Esophagus (tissue), 2 donors: ENCODE measurements at places on chromosomes 2 and 18. TPM values are rescaled to one million over a fixed set of nuclear protein-coding genes. Genes with fewer than 3 reads are reported as not detected.

The RAPGEF4 gene
- 3.1 TPM for polyA plus RNA-seq

The SLC4A3 gene
- polyA plus RNA-seq, result 2.0 TPM

The ADAM23 gene
- polyA plus RNA-seq, result 2.3 TPM

The FAM237A gene
- not detected for polyA plus RNA-seq

The KCNJ13 gene
- not detected for polyA plus RNA-seq

The CBLN2 gene
- not detected for polyA plus RNA-seq

The NDC80 gene
- polyA plus RNA-seq, result 9.1 TPM

The ST6GAL2 gene
- 1.1 TPM for polyA plus RNA-seq

The LAMA1 gene
- 0.27 TPM for polyA plus RNA-seq

The SDC1 gene
- 334 TPM for polyA plus RNA-seq

The OR6B2 gene
- polyA plus RNA-seq, result not detected

The SERPINB3 gene
- polyA plus RNA-seq, result 167 TPM

The CCL20 gene
- polyA plus RNA-seq, result 8.4 TPM

The C1GALT1C1L gene
- 0.26 TPM for polyA plus RNA-seq

The TTC39C gene
- 8.5 TPM for polyA plus RNA-seq

The LOXHD1 gene
- 0.02 TPM for polyA plus RNA-seq

The KCNG2 gene
- not detected for polyA plus RNA-seq

The RTKN gene
- 20.2 TPM for polyA plus RNA-seq

The DES gene
- polyA plus RNA-seq, result 686 TPM

The C1QL2 gene
- not detected for polyA plus RNA-seq

The TMEM182 gene
- polyA plus RNA-seq, result 0.96 TPM

The UGT1A9 gene
- polyA plus RNA-seq, result 0.01 TPM

The C2orf72 gene
- 0.28 TPM for polyA plus RNA-seq

The DAPL1 gene
- 426 TPM for polyA plus RNA-seq

The RBM43 gene
- 1.7 TPM for polyA plus RNA-seq

The OXER1 gene
- polyA plus RNA-seq, result 2.5 TPM

The PIKFYVE gene
- polyA plus RNA-seq, result 2.9 TPM

The LDAH gene
- 4.4 TPM for polyA plus RNA-seq

The SMAD7 gene
- polyA plus RNA-seq, result 3.5 TPM

The FEV gene
- not detected for polyA plus RNA-seq

The RGPD6 gene
- 4.6 TPM for polyA plus RNA-seq

The RPRM gene
- polyA plus RNA-seq, result 0.35 TPM

The DSC3 gene
- 70.9 TPM for polyA plus RNA-seq

The ZNF396 gene
- 0.65 TPM for polyA plus RNA-seq

The VSNL1 gene
- 47.2 TPM for polyA plus RNA-seq

The UBXN2A gene
- polyA plus RNA-seq, result 6.4 TPM

The SATB2 gene
- 0.33 TPM for polyA plus RNA-seq

The ESCO1 gene
- polyA plus RNA-seq, result 8.9 TPM

The ACMSD gene
- not detected for polyA plus RNA-seq

The ITPRIPL1 gene
- polyA plus RNA-seq, result 1.4 TPM

The NPHP1 gene
- polyA plus RNA-seq, result 1.5 TPM

The PLGLB2 gene
- 4.9 TPM for polyA plus RNA-seq

The RAMP1 gene
- 7.5 TPM for polyA plus RNA-seq

The SLC19A3 gene
- 0.14 TPM for polyA plus RNA-seq

The PHLPP1 gene
- polyA plus RNA-seq, result 4.3 TPM

The CRACDL gene
- polyA plus RNA-seq, result 9.1 TPM

The TEX44 gene
- not detected for polyA plus RNA-seq

The EMILIN1 gene
- polyA plus RNA-seq, result 10.7 TPM

The GALR1 gene
- not detected for polyA plus RNA-seq
